ENCODE measurements at places on chromosomes 3 and 15.

DNA sequence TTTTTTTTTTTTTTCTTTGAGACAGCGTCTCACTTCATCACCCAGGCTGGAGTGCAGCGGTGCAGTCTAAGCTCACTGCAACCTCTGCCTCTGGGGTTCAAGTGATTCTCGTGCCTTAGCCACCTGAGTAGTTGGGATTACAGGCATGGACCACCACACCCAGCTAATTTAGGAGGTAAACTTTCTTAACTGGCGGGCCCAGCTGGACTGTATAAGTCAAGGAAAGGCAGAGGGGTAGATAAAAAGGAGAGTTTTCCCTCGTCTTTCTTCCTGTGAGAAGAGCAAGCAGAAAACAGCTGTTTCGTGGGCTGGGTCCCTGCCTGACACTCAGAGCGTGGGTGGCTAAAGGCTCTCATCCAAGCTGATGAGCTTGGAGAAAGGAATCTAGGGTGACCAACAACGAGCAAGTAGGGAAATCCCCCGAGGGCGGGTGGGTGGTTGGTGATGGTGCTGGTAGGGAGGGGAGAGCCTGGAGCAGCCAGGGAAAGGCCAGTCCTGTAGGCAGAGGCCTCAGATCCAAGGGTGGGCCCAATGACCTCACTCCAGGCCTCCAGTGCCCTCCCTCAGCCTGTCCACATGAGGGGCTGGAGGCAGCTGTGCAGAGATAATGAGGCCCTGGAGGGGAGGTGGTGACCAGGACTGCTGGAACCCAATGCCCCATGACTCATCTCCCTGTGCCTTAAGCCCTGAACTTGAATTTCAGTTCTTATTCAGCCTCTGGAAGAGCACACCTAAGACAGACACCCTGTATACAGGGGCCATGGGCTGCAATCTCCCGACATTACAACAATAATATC lies 43.1 kb upstream of the LIMD1 start:
- no peak for DNase-seq

- DNase-seq = no peak
Measured at GRCh38 chr3:29955413-29955812, 651.0 kb upstream of the TGFBR2 start.

GRCh38 chr3:194773771-194774455 lies 88.2 kb downstream of the FAM43A start:
- no peak for DNase-seq

DNA sequence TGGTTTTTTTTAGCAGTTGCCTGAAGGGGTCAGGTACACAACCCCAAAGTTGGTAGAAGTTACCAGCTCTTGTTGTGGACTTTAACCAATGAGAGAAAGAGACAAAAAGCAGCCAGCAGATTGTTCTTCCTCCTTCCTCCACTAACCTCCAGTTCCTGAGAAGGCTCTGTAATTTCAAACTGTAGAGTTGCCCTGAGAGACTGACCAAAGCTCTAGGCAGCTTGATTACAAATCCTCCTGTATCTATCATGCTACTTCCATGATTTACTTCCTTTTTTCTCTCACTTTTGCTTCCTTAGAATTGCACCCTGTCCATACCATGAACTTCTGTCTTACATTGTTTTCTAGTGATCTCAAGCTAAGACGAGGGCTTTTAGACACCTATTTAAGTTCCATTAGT lies 29.2 kb downstream of the NSUN3 start:
- no peak for DNase-seq

DNA sequence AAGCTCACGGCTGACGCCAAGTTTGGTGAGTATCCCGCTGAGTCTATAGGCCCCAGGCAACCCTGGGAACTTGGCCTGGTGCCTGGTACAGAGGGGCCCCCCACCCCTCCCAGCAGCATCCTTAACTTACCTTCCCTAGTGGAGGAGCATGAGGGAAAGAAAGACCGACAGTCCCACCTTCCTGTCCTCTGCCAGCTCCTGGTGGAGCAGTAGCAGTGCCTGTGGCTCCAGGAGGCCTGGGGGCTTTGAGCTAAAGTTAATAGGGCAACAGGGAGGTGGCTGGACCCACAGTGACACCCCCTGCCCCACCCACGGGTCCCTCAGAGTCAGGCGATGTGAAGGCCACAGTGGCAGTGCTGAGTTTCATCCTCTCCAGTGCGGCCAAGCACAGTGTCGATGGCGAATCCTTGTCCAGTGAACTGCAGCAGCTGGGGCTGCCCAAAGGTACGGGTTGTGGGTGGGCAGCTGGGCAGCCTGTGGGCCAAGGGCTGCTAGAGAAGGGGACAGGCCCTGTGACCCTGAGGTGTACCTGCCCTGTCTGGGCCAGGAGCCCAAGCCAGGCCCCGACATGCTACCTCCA lies 2.9 kb downstream of the COMMD4 start:
- no peak for DNase-seq

GRCh38 chr3:113431811-113432210 lies 9.5 kb downstream of the CFAP44 start:
- no peak for DNase-seq

GRCh38 chr3:18556503-18557135 lies 131.5 kb upstream of the SATB1 start:
- no peak for DNase-seq

GRCh38 chr3:51393564-51393963 lies 2.5 kb downstream of the RBM15B start:
- no peak for DNase-seq

- no peak for DNase-seq
Measured at GRCh38 chr3:65144791-65145351, 457.1 kb upstream of the ADAMTS9 start.

GRCh38 chr3:185585518-185585858 lies 607 bp upstream of the SENP2 start:
- no peak for DNase-seq

- DNase-seq = no peak
Measured at GRCh38 chr15:71790081-71790480, 20.3 kb upstream of the NR2E3 start.

- no peak for DNase-seq
Measured at GRCh38 chr3:26091626-26092025, 301.7 kb downstream of the OXSM start.

DNA sequence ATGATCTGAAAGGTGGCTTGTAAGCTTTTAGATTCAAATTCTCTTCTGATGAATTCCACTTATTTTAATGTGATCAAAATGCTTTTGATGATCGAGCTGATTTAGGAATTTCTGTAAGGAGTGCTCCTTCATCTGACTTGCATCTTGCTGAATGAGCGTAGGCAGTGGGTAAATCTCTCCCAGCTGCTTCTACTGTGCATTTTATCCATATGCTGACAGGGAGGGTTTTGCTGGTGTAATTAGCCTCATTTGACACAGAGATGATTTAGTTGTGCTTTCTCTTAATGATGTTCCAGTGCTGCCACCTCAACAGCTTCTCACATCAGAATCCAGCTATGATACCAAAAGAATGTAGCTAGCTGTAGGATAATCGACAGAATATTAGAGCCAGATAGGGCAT lies 3.8 kb upstream of the LMOD3 start:
- no peak for DNase-seq

DNA sequence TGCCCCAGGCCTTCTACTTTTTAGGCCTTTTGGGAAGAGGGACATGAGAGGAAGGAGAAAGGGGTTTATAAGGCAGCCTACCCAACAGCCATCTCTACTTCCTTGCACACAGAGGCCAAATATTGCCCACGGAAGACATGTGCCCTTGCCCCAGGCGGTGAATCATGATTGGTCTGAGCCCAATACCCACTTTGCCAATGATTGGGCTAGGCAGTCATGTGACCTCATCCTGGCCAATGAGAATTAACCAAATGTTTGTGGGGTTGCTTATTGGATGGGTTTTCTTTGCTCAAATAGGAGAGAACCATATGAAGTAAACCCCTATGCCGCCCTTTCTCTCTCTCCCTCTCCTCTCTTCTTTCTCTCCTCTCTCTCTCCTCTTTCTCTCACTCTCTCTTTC lies 42.2 kb upstream of the ATP1B3 start:
- DNase-seq = no peak

DNA sequence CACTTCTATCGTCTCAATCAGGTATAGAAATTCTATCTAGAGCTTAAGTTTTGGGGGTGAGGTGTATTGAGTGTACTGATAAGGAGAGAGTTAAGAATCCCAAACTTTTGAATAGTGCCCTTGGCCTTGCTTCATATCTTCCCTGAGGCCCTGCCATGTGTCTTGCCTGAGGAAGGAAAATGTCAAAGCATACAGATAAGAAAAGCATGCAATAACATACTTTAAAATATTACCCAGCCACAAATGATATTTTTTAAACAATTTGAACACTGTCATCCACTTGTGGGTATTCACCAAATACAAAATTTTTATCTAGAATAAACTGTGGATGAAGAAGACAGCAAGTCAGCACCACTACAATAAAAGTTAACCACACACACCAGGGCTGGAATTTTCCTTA lies 631.0 kb upstream of the ALCAM start:
- no peak for DNase-seq

- DNase-seq = no peak
Measured at GRCh38 chr3:9124730-9125129, 124.7 kb downstream of the SRGAP3 start.

- no peak for DNase-seq
Measured at GRCh38 chr3:16550305-16550675, 36.8 kb upstream of the RFTN1 start.

GRCh38 chr15:31106495-31107300 lies 5.2 kb upstream of the TRPM1 start:
- DNase-seq = no peak

DNA sequence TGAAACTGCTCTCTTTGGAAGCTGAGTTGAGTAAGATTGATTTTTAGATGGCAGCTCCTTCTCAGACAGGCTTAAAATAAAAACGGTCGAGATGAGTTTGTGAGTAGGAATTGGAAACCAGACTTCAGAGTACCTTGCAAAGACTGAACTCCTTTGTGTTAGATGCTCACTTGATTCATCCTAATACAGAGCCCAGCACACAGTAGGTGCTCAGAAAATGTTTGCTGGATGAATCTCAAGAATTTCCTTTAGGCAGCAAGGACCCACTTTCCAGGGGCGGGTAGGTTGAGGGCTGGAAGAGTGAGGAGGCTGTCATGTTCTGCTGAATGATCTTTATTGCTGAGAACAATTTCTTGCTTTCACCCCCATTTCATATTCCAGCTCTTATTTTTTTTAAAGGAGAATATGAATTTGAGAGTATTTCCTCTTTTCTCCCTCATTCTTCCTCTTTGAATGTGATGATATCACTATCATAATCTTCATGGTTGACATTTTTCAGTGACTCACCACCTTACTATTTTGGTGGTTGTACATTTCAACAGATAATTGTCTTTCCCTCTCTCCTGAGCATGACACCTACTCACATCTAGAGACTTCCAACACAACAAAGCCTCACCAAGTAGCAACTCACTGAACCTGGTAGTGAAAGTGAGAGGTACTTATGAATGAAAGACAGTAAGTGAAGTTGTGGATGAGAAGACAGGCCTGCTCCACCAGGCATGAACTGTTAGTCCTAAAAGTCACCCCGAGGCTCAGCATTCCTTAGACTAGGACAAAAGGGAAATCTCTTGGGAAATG lies 113.3 kb downstream of the PDCD6IP start:
- no peak for DNase-seq

- DNase-seq = no peak
Measured at GRCh38 chr3:155941354-155941753, 70.9 kb downstream of the GMPS start.

DNA sequence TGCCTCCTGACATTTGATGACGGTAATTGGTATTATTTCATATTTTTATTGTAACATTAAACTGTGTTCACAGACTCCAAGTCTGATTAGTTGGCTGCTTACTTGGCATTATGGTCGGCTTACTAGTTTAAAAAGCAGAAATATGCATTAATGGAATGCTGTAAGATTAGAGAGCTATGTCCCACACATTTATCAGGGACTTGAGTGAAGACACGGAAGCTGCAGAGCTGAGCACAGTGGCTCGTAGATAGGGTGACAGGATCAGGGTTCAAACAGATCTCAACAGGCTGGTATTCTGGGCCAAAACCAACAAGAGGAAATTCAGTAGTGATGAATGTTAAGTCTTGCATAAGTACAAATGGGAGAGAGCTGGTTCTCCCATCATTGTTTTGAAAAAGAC lies 113.8 kb downstream of the ADAMTSL3 start:
- DNase-seq = no peak

DNA sequence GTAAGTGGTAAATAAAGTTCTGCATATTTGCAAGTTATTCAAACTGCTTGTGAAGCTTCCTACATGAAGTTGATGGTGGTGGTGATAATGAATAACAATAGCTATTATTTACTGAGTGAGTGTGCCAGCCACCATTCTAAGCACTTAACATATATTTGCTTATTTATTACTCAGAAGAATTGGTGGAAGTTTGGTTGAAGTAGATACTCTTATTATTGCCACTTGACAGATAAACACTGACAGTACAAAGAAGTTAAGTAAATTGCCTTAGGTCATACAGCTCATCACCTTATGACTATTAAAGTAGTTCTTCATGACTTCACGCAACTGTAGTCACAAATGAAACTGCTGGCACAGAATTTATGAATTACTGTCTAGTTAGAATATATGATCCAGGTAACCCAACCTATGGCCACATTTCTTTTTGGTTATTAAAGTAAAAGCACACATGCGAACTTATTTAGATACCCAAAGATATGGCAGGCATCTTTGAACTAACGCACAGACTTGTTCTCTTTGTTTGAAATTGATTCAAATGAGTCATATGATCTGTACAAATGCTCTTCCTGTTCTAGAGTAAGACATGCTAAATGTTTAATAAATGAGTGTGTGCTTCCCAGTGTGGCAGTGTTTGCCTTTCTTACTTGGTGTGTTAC lies 99.8 kb upstream of the NR2F2 start:
- no peak for DNase-seq
